ENCODE measurements at places on chromosomes 2 and 18.

DNA sequence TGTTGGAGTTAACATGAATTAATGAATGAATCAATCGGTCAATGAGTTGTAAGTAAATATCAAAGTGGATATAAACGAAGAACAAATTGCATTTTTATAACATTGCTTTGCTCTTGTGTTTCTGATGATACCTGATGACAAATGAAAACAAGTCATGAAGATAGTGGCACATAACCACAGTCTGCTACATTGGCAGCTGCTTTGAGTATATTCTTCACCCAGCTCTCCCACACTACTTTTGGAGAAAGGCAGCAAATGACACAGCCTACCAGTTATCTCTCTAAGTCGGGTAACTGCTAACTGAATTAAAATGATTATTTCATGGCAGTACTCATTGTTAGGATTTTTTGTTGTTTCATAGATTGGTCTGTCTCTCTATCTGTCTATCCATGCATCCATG is 76.8 kb downstream of the COL5A2 start:
- no peak for DNase-seq

DNA sequence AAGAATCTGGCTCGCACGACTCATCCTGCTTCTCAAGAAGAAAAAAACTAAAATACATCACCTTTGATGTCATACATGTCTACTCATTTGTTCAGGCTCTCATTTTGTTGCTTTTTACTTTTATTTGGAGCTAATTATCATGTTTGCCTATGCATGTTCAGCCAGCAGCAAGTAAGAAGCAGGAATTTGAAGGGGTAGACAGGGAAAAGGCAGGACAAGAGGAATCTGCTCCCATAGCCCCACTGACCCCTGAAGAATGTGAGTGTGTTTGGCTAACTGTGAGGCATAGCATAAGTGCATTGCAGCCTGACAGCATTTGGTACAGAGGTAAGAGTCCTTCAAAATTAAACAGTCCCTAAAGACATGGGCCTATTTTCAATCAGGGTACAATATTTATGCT is 72.7 kb downstream of the NYAP2 start:
- no peak for DNase-seq

- DNase-seq, result no peak
Observed at GRCh38 chr2:77999376-77999775, 477.2 kb upstream of the LRRTM4 start.

GRCh38 chr2:172995323-172996244 is 80.1 kb upstream of the MAP3K20 start:
- peak; percentile 93 for DNase-seq

DNA sequence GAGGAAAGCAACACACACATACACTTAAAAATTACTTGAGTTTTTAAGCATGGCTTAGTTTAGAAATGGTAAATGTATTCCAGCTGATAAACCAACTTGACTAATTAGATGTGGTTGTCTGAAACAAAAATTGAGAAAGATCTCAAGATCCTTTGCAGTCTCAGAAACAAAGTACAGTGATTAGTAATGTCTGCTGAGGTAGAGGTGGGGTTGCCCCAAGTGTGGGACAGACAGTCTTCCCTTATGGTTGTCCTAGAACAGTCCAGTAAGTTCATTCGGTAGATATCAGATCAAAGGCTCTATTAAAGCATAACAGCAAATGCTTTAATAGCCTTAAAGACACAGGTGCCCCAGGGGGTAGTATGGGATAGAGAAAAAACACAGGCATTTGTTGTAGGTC is 94.5 kb downstream of the BARD1 start:
- no peak for DNase-seq

DNA sequence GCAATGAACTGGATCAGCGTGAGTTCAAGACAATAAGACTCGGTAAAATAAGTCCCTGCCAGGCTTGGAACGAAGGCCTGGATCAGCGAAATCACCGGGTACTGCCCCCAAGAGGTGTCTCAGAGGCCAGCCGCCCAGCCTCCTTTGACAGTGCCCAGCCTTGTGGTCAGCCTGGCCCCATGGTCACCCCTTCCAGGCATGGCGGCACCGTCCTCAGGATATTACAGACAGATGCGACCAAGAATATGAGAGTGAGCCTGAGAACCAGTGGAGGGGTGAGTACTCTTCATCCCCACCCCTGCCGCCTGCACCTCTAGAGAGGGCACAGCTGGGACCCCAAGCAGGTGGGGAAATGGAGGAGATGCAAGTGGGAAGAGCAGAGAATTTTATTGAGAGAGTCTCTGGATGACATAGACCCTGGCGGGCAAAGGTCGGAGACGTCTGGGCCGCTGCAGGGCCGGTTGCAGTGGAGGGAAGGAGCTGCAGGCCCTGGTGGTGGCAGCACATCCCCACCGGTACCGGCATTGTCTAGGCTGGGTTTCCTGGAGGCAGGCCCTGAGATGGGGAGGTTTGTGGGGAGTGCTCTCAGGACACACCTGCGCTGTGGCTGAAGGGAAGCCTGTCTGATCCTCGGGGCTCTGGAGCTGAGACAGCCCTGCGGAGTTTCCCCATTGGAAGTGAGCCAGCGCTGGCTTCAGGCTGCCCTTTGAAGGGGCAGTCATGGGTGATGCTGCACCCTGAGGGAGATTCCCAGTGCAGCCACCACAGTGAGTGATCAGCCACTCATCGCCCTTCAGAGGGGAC is 190.0 kb downstream of the SEPTIN10 start:
- DNase-seq, result no peak

DNA sequence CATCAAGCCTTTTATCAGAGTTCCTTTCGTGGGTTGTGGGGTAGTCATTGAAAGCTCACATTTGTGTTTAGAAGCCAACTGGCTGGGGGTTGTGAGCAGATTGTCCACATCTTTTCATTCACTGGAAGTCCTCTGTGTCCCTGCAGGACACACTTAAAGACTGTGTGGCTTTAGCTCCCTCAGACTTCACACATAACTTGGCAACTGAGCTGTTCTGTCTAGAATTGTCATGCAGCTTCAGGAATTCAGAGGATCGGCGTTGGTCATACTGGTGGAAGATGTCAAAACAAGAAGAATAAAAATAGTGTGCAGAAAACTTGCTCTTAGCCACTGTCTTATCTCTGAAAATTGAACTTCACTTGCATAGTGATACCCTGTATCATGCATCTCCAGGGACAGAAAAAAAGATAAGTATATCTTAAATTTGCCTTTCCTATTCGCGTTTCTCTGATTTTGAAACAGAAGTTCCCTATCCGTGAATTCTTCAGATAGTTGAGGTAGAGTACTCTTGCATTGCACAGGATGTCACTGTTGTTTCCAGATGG is 49.6 kb downstream of the TRAPPC12 start:
- no peak for DNase-seq

GRCh38 chr2:861655-862354 is 88.8 kb upstream of the SNTG2 start:
- DNase-seq, result no peak

DNA sequence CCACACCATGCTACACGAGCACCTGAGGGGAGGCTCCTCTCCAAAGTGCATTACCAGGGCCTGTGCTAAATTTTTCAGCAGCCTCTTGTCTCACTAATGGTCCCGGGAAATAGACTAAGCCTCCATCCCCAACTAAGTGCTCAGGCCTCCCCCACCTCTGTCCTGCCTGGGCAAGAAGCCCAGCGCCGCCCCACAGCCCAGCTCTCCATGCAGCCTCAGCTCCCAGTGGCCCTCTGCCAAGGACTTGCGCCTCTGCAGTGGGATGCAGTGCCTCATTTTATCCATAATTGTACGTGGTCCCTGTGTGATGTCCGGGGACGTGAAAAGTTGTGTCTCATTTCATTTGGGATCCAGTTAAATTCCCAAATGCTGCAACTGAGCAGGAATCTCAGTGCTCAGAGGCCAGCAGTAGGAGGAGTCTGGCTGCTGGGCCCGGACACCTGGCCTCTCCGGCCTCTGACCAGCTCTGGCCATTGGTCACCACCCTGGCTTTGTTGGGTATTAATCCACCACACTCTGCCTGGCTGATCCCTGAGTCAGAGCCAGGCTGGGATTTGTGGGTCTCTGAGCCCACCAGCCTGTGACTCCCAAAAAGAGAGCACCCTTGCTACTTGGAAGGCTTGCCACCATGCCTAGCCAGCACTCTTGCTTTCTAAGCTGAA is 11.4 kb upstream of the STEAP3 start:
- DNase-seq, result no peak

DNA sequence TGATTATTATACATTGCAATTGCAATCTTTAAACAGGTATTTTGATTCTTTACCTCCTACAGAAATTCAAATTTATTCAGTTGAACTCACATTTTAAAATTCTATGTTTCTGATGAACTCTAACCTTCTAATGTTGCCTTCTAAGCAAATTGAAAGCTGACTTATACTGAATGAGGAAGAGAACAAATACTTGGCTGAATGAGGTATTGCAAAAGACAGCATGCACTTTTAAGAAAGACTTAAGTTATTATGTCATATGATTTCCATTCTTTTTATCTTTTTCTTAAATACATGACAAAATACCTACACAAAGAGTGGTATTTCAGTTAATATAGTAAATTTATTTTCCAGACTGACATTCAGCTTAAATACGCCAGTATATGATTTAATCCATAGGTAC is 64.7 kb downstream of the FAM228A start:
- no peak for DNase-seq

- no peak for DNase-seq
Observed at GRCh38 chr2:144230033-144230432, 289.9 kb downstream of the ZEB2 start.

- DNase-seq, result no peak
Observed at GRCh38 chr2:111118981-111119821, 1.5 kb upstream of the BCL2L11 start.

- DNase-seq, result no peak
Observed at GRCh38 chr2:143475041-143475776, 346.0 kb downstream of the ARHGAP15 start.

DNA sequence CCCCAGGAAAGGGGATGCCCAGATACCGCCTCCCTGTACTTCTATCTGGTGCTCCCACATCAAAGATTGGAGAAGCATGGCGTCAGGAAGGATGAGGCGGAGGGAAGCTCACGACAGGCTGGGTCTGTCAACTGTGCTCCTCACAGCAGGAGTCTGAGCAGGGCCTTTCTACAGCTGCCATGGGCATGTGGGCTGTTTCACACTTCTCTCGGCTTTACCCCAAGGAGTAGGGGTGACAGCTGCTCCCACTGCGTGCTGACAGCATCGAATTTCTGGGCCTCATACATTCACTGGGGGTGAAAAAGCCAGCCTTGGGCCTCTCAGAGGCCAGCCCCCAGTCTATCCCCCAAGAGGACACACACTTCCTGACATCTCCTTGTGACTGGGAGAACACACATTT is 21.1 kb downstream of the NEURL3 start:
- DNase-seq, result no peak

Measured in GM04503 (cell line).